ENCODE measurements at places on chromosomes 13 and 19.

GRCh38 chr19:14412324-14412995 lies 6.7 kb downstream of the DDX39A start:
- DNase-seq, result no peak

- no peak for DNase-seq
Measured at GRCh38 chr19:27741236-27741635, 1471.7 kb downstream of the UQCRFS1 start.

GRCh38 chr13:47350334-47351124 lies 453.7 kb upstream of the HTR2A start:
- no peak for DNase-seq

GRCh38 chr13:103403148-103403740 lies 337.0 kb upstream of the SLC10A2 start:
- no peak for DNase-seq

DNA sequence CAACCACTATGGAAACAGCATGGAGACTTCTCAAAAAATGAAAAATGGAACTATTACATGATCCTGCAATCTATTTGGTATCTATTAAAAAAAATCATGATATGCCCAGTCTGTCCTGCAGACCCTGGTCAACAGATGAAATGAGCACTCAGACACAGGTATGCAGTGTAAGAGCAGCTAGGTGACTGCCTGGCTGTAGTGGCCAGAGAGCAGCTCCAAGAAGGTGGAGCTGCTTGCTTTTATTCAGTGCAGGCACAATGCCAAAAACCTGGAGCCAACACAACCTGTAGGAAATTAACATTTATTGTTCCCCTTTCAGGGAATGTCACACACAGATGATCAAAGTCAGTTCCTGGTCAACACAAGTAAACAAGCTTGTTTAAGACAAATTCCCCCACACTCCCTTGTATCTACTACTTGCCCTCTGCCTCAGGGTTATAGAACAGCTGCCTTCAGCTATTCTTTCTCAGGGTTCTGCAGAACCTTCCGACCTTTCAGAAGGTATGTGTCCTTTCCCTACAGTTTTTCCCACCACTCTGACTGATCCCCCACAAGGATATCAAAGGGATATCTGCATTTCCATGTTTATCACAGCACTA lies 933.7 kb upstream of the SLITRK5 start:
- no peak for DNase-seq

GRCh38 chr13:105442949-105443699 lies 1092.3 kb downstream of the EFNB2 start:
- DNase-seq, result peak; percentile 99

DNA sequence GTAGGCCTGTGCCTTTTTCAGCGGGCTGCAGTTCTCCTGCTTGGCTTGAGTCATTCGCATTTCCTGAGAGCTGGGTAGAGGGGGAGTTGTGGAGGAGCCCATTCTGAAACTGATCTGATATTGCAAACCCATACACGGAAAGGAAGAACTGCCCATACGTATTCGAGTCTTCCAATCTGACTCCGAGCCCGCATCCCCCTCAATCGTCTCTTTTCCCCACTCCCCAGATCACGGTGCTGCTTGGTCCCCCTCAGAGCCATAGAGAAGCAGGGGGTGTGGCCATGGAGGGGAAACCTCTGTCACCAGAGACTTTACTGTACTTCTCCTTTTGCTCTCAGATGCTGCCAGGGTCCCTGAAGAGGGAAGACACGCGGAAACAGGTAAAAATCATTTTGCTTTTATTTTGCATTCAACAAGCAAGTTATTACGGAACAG lies at the start of gene CD22:
TSS of gene CD22 (plus strand) at position 337 of the 435 bp plus-strand sequence. CDS start 2,854 bp downstream, outside the sequence.
- no peak for DNase-seq

DNA sequence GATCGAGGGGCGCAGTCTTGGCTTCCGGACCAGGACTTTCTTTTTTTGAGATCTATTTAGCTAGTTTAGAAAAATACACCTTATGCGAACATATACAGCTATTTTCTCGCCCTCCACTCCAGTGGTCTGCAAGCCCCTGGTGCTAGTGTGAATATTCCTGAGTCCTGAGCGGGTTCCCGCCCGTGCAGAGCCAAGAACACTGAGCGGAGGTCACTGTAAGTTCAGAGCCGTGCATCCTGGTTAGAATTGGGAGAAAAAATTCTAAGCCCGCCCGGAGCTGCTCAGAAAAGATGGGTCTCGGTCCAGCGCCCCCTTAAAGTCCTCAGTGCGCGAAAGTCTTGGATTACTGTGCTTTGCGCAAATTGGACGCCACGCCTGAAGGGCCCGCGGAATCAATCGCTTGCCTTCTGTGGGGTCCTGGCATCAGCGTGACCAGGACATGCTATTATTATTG lies 117.7 kb downstream of the KCNRG start:
- no peak for DNase-seq

- DNase-seq, result no peak
Measured at GRCh38 chr19:52234406-52234805, 35.0 kb upstream of the ZNF766 start.

DNA sequence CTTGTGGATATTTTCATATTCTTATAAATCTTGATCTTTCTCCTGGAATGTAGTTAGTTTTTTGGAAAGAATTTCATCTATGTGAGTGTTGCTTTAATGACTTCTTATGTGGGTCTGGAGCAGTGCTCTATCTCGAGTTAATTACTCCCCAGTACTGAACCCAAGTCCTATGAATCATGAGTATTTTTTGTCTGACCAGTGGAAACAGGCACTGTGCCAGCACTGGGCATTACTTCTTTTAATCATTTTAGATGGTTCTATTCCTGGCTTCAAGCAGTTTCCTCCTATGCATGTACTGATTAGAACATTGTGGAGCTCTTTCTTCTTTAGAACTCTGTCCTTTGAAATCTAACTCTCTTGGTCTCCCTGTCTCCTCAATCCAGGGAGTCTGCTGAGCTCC lies 466.3 kb downstream of the PCDH17 start:
- DNase-seq, result peak; percentile 3

- DNase-seq, result no peak
Measured at GRCh38 chr19:33254245-33254824, 28.7 kb upstream of the SLC7A10 start.

DNA sequence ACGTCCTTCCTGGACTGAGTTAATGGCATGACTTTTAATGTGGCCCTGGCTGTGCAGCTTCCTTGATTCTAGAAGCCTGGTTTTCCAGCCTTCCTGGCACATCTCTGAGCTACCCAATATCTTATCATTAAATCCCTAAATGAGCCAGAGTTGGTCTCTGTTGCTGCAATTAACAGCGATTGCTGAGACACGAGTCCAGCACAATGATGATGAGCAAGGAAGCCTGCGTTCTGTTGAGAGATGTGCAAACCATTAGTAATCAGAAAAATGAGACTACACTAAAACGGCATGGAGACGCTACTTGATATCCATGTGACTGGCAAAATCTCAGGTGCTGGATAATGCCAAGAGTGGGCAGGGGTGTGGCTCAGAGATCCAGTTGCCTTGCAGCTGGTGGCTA lies 26.2 kb downstream of the GPR42 start:
- DNase-seq, result no peak

DNA sequence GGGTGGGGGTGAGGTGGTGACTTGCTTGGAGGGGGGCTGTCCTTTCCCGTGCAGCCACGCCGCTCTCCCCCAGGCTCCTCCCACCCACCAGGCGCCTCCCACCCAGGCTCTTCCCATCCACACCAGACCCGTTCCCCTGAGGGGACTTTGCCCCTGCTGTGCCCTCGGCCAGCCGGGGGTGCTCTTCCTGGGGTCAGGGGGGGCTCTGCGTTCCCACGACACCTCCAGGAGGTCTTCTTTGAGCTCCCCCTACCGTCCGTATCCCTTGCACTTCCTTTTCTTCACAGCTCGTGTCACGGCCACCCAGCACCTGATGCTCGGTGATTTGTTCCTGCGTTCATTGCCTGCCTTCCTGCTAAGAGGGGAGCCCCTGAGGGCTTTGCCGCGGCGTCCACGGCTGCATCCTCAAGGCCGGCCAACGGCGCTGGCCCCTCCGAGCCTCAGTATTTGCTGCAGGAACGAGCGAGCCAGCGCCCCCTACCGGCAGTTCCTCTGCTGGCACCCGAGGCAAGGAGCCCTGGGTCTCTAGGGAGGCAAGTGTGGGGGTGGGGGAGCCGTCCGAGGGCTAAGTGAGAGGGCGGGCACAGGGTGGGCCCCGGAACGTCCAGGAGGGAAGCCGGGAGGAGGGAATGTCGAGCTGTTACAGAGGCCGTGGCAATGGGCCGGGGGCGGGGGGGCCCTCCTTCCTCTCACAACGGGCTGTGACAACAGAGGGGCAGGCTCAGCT lies 11.8 kb downstream of the LRRC4B start:
- peak; percentile 54 for DNase-seq

DNA sequence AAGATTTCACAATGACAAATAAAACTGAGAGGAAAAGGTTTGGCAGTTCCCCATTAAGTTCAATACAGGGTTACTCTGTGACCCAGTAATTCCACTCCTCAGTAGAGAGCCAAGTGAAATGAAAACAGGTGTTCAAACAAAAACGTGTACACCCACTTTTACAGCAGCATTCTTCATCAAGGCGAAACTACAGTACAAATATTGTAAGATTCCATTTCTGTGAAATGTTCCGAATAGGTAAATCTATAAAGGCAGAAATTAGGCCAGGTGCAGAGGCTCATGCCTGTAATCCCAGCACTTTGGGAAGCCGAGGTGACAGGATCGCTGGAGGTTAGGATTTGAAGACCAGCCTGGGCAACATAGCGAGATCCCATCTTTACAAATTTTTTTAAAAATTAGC lies 8.9 kb upstream of the GDF15 start:
- no peak for DNase-seq

GRCh38 chr19:30214651-30215051 lies 157.5 kb upstream of the ZNF536 start:
- DNase-seq, result peak; percentile 40

- DNase-seq, result no peak
Measured at GRCh38 chr13:24764276-24764630, 284 bp downstream of the RNF17 start.

DNA sequence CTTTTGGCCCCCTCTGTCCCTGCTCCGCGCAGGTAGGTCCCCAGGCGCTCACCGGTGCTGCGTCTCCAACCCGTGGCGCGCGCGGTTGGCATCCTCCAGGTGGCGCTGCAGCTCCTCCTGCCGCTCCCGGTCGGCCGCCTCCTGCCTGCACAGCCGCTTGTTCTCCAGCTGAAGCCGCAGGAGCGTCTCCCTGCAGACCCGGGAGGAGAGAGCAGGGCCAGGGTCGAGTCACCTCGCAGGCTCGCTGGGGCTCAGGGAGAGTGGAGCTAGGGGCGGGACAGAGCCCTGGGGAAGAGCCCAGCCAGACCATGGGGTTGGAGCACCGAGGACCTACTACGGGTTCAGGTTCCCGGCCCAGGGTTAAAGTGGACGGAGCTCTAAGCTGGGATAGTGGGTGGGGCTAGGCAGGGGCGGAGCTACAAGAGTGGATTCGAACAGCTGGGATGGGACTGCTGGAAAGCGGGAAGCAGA lies 9.3 kb downstream of the HOOK2 start:
- peak; percentile 77 for DNase-seq

- DNase-seq, result no peak
Measured at GRCh38 chr19:45218426-45218825, 26.8 kb downstream of the EXOC3L2 start.

DNA sequence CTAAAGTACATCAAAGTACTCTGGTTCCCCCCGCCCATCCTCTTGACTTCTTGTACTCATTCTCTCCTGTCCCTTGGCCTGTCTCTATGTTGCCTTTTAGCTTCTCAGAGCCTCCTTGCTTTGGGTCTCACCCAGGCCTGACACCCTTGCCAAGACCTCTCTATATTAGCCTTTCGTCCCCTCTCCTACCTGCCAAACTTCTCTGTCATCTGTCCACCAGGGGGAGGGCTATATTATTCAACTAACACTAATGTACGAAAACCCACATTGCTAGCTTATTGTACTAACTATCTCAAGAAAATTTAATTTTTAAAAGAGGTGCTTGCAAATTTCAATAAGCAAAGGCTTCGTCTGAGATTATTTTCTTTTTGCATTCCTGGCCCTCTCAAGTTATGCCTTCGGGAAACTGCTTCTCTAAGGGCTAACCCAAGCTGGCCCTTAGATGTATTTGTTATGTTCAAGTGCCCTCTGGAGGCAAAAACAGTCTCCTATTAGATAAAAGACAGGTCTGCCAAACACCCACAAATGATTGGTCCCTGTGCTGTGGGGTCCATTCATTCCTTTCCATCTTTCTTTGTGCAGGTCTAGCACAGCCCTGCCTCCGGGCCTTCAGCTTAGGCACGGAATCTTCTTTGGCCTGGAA lies 6.3 kb upstream of the MRPS31 start:
- DNase-seq, result peak; percentile 41

- no peak for DNase-seq
Measured at GRCh38 chr13:113367771-113368170, 3.8 kb upstream of the GRTP1 start.

- no peak for DNase-seq
Measured at GRCh38 chr13:30863231-30863630, 42.8 kb upstream of the MEDAG start.

- DNase-seq, result no peak
Measured at GRCh38 chr13:44236801-44237207, 136.8 kb upstream of the SERP2 start.

DNA sequence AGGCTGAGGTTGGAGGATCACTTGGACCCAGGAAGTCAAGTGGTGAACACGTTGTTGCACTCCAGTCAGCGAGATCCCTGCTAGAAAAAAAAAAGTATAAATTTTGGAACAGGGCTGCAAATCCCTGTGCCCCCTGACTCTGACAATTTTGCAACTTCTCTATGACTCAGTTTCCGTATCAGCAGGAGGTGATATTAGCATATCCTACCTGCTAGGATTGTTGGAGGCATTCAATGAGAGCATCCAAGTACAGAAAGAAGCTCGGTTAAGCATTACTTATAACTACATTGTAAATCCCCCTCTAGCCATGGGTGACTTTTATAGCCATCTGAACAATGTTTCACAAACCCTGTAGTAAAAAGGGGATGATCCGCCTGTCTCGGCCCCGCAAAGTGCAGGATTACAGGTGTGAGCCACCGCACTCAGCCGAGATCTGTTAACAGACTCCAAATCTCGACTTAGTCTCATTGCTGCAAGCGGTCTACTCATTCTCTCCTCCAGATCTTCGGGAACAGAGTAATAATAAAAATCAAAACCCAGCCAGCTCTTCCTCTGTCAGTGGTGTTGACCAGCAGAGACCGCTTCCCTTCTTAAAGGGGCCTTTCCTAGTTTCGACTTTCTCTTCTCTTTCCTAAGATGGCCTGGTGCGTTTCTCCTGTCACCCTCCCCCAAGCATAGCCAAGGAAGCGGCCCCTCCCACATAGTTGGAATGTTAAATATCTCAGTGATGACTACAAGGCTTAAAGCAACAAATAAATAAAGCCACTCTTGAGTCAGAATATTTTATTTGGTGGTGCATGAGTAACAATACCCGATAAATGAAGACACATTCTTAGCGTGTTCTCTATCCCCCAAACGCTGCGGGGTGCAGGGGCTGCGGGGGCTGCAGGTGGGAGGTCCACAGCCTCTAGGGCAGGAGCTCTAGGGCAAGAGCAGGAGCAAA lies 10.3 kb upstream of the BICRA start:
- peak; percentile 98 for DNase-seq

GRCh38 chr13:113901642-113902041 lies 37.8 kb upstream of the GAS6 start:
- no peak for DNase-seq

GRCh38 chr19:40754611-40755247 lies 3.7 kb downstream of the SNRPA start:
- peak; percentile 30 for DNase-seq

- no peak for DNase-seq
Measured at GRCh38 chr19:39448271-39448670, 2.9 kb downstream of the SUPT5H start.
